ENCODE measurements at places on chromosomes 4 and X.

- no peaks in the 10 kb centered on the region for H3K4me1 ChIP-seq
- H3K4me3 ChIP-seq, result no peak overlapping the region
- no peak overlapping the region for H3K27ac ChIP-seq
Measured at GRCh38 chr4:112897543-112897942, 151.9 kb upstream of the ANK2 start.

- H3K36me3 ChIP-seq, result no peaks in the 10 kb centered on the region
- no peak overlapping the region for H3K4me3 ChIP-seq
- no peak for DNase-seq
- H3K27ac ChIP-seq, result no peak overlapping the region
Measured at GRCh38 chr4:140809676-140810075, 53.5 kb upstream of the TBC1D9 start.

DNA sequence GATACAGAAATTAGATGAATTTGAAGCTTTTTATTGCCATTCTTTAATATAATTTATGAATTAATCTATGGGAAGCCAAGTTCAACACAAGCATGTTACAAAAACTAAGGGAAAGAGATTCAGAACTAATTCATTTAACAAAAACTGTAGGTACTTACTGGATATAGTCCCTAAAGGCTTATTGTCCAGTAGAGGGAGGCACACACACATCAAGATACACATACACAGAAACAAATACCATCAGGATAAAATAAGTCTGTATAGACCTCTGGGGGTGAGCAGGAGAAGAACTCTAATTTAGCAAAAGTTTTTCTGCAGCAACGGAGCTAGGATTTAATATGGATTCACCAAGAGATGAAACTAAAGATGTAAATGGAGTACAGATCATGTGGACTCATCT lies 83.0 kb upstream of the IL13RA1 start:
- no peaks in the 10 kb centered on the region for H3K27me3 ChIP-seq
- no peak for DNase-seq
- H3K4me3 ChIP-seq, result no peak overlapping the region
- H3K27ac ChIP-seq, result no peak overlapping the region

DNA sequence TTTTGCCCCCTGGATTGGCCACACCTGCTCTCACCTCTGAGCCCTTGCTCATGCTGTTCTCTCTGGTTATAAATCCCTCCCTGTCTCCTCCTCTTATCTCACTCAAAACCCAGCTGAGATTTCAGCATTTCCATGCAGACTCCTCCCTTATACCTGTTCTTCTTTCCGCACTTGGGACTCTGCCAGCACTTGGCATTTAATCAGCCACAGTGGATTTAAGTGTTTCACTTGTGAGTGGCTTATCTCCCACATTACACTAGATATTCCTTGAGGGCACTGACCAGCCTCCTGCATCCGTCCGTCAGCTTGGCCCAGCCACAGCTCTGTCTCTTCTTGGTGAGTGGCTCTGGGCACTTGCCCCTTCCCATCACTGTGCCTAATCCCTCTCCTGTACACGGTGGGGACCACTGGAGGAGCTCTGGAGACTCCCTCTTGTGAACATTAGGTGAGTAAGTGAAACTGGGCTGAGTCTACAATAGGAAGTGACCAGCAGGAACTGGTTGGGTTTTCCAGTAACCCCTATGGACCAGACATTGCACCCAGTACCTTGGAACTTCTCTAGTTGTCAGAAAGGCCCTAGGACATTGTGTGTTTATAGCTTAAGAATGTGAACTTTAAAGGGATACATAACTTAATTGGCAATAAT lies 19.9 kb downstream of the FGFBP1 start:
- H3K27ac ChIP-seq, result no peak overlapping the region
- peaks cover 2% of the 10 kb centered on the region for H3K4me1 ChIP-seq
- no peaks in the 10 kb centered on the region for H3K36me3 ChIP-seq
- H3K27me3 ChIP-seq, result peaks cover 16% of the 10 kb centered on the region

DNA sequence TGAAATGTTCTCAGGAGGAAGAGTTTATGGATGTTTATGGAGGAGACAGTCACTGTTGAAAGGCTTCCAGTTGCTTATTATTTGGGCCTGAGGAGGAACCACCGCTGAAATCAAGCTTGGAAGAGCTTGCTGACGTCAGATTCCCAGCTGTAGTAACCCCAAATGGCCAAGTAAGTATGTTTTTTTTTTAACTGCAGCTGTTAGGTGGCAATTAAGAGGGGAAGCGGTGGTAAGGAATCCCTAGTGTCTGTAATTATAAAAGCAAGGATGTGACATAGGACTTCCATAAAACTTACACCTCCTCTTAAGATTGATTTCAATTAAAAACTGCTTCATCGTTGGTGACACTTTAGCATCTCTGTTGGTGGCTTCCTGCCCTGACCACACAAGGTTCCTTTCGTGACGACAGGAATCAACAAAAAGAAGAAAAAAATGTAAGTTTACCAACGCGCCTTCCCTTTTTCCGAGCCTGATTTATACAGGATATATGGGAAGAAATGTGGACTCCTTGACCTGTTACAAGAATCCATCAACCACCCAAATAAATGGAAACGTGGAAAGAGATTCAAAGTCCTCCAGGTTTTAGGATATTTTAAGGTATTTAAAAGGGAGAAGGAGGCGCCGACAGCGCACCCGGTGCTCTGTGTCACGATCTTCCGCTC lies 884 bp downstream of the RELL1 start:
- DNase-seq, result peak; percentile 60
- peaks cover 35% of the 10 kb centered on the region for H3K4me1 ChIP-seq
- peak overlapping the region; percentile 84 for H3K4me3 ChIP-seq
- H3K27me3 ChIP-seq, result no peaks in the 10 kb centered on the region
- H3K27ac ChIP-seq, result peak overlapping the region; percentile 94

GRCh38 chr4:147480502-147480890 lies 401 bp upstream of the EDNRA start:
- H3K4me3 ChIP-seq, result no peak overlapping the region
- H3K27ac ChIP-seq, result no peak overlapping the region
- H3K4me1 ChIP-seq, result peaks cover 7% of the 10 kb centered on the region
- DNase-seq, result no peak

DNA sequence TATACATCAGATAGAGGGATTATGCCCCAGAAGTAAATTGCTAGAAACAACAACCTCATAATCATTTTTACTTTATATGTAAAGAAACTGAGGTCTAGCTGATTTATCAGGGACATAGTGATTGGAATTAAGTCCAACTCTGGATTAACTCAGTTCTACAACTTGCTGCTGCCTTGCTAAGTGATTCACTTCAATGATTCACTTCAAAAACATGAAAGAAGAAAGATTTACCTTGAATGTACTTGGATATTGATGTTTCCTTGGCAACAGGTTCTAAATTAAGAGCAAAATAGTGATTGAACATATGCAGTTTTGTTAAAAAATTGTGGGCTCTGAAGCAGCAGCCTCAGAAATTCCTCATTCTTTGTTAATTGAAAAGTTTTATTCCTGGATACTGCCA lies 99.8 kb upstream of the H2AZ1 start:
- no peaks in the 10 kb centered on the region for H3K4me1 ChIP-seq
- H3K27me3 ChIP-seq, result peaks cover 15% of the 10 kb centered on the region
- H3K36me3 ChIP-seq, result no peaks in the 10 kb centered on the region
- H3K4me3 ChIP-seq, result no peak overlapping the region

GRCh38 chrX:55107262-55107661 lies 18.4 kb downstream of the PAGE2 start:
- H3K4me1 ChIP-seq, result no peaks in the 10 kb centered on the region
- no peak overlapping the region for H3K4me3 ChIP-seq
- no peaks in the 10 kb centered on the region for H3K27me3 ChIP-seq
- no peak for DNase-seq

DNA sequence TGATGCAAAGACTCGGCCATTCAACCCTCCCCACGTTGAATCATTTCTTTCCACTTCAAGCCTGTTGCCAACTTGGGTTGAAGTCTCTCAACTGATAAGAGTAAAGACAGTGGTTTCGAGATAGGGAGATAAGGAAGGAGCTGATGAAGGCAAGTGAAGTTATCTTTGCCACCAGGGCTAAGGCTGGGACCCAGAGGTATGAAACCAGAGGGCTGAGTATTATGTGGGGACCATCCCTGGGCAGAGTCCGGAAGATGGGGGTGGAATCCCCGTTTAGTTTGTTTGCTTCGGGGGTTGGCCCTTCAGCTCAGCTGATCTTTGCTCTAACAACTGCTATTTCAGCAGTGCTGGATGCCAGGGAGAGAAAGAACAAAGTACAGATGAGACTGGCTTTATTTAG lies 2.3 kb upstream of the XPNPEP2 start:
- H3K4me1 ChIP-seq, result peaks cover 20% of the 10 kb centered on the region
- no peaks in the 10 kb centered on the region for H3K27me3 ChIP-seq
- H3K4me3 ChIP-seq, result no peak overlapping the region
- H3K36me3 ChIP-seq, result no peaks in the 10 kb centered on the region

- no peak overlapping the region for H3K4me3 ChIP-seq
- no peaks in the 10 kb centered on the region for H3K4me1 ChIP-seq
- H3K27me3 ChIP-seq, result peaks cover 2% of the 10 kb centered on the region
- no peaks in the 10 kb centered on the region for H3K36me3 ChIP-seq
- H3K27ac ChIP-seq, result no peak overlapping the region
- no peak for DNase-seq
Measured at GRCh38 chr4:69167300-69167699, 47.2 kb downstream of the UGT2B11 start.

- H3K27ac ChIP-seq, result peak overlapping the region; percentile 25
- H3K27me3 ChIP-seq, result no peaks in the 10 kb centered on the region
- H3K36me3 ChIP-seq, result peaks cover under 1% of the 10 kb centered on the region
- H3K4me3 ChIP-seq, result no peak overlapping the region
- H3K4me1 ChIP-seq, result peaks cover 20% of the 10 kb centered on the region
Measured at GRCh38 chrX:7109838-7110793, 37.4 kb upstream of the STS start.

GRCh38 chr4:111991163-111991562 lies 154.1 kb upstream of the FAM241A start:
- DNase-seq, result no peak
- no peak overlapping the region for H3K27ac ChIP-seq
- H3K36me3 ChIP-seq, result no peaks in the 10 kb centered on the region
- no peak overlapping the region for H3K4me3 ChIP-seq

DNA sequence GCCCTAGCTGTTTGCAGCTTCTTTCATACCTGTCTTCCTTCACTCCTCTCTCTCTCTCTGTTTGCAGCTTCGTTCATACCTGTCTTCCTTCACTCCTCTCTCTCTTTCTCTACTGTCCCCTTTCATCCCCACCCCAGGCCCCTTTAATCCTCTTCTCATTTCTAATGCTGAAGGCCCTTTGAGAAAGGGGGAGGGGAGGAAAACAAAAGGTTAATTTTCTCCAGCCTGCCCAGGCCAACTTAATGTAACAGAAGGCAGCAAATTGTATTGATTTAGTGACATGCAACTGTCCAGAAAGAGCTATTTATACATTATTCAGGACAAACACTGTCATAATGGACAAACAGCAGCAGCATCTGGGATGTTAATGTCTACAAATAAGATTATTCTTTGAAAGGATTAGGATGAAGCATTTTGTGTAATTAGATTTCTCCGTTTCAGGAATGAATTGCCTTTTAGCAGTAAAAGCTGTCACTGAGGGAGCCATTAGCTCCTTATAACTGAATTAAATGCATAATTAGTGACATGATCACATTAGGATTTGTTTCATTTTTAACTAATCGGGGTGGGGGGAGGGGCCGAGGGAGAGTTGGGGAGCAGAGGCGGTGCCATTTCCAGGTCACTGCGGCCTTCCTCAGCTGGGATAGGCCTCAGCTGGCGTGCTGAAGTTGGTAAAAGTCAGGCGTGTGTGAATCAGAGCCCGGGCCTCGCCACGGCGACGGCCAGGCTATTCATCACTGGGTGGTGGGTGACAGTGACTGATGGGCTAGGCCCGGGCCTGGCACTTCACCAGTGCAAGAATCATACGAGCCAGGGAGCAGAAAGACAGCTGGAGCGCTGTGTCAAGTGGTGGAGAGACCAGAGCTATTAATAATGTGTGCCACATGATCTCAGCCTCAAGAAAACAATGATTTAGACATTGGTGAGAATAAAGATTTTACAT lies 174.5 kb downstream of the NKX6-1 start:
- no peaks in the 10 kb centered on the region for H3K4me1 ChIP-seq
- no peak for DNase-seq
- no peaks in the 10 kb centered on the region for H3K36me3 ChIP-seq
- peaks cover 2% of the 10 kb centered on the region for H3K27me3 ChIP-seq
- no peak overlapping the region for H3K27ac ChIP-seq

DNA sequence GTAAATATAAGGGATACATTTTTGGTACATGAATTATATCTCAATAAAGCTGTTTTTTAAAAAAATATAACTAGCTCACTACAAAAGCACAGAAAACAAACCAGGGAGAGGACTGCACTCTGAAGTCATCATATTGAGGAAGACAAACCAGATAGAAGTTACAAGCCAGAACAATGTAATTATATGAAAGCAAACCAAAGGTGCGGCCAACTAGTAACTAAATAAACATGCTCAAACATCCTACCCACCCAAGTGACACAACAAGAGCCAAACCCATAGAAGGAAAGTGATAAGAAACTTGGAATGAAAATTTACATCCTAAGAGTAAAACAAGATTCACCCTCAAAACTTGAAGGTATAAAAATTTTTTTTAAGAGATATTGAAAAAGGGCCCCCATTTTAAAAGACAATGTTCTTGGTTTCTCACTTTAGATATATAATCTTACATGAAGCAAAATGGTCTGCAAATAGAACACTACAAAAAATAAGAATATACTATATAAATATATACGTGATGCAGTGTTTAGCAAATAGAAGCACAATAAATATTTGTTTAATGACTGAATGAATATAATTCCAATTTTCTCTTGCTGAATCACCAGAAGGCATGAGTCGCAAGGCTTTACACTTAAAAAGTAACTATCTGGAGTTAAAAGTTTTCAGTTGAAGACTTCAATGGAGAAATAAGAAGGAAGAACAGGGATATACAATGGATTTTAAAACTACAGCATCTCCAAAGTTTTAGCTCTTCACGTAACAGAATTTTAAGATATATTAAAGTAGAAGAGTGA lies 4.0 kb upstream of the SH3D19 start:
- H3K4me1 ChIP-seq, result peaks cover 7% of the 10 kb centered on the region
- no peaks in the 10 kb centered on the region for H3K36me3 ChIP-seq
- H3K27me3 ChIP-seq, result peaks cover 42% of the 10 kb centered on the region
- no peak overlapping the region for H3K4me3 ChIP-seq

GRCh38 chrX:44440006-44440405 lies 96.5 kb upstream of the EFHC2 start:
- no peaks in the 10 kb centered on the region for H3K36me3 ChIP-seq
- H3K27ac ChIP-seq, result no peak overlapping the region
- H3K4me3 ChIP-seq, result no peak overlapping the region
- DNase-seq, result no peak

- no peak overlapping the region for H3K4me3 ChIP-seq
- H3K27me3 ChIP-seq, result no peaks in the 10 kb centered on the region
- peaks cover 20% of the 10 kb centered on the region for H3K4me1 ChIP-seq
Measured at GRCh38 chr4:38530486-38530885, 133.5 kb upstream of the KLF3 start.

GRCh38 chr4:95548738-95549245 lies at the start of gene UNC5C:
UNC5C (minus strand) TSS chr4:95548973.
- H3K27me3 ChIP-seq, result peaks cover 61% of the 10 kb centered on the region
- peak within 1 kb of the TSS; percentile 66 for H3K4me3 ChIP-seq
- no peak within 1 kb of the TSS for H3K27ac ChIP-seq
- peak; percentile 8 for DNase-seq
- H3K36me3 ChIP-seq, result no peaks in the 10 kb centered on the region
- H3K4me1 ChIP-seq, result peaks cover 20% of the 10 kb centered on the region

Measured in activated CD4-positive, alpha-beta T cell treated with anti-CD3 and anti-CD28 coated beads for 36 hours (primary cell).